Activated CD4-positive, alpha-beta T cell treated with anti-CD3 and anti-CD28 coated beads, Interleukin-2, amount 10 ng/mL, durations not matched to agents 24 days and 14 days (primary cell): ENCODE measurements at places on chromosomes 12 and 14.
A peak's percentile ranks its signal among the peaks of the same experiment; 100 is the strongest.

DNA sequence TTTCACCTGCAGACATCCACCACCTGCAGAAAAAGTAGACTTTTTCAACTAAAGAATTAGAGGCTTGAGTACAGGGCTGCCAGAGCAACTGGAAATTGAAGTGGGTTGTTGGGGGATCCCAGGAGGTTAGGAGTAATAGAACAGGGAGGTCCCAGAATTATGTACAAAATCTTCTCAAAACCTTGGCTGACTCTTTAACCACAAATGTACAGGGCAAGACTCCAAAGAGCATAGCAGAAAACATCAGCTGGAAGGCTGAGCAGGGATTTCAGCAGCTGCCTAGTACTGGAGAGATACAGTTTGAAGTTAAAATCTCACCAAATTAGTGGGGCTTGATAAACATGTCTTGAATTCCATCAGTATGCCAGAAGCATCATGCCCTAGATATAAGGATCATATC, 191.6 kb downstream of the CRADD start:
- no peak for DNase-seq

DNA sequence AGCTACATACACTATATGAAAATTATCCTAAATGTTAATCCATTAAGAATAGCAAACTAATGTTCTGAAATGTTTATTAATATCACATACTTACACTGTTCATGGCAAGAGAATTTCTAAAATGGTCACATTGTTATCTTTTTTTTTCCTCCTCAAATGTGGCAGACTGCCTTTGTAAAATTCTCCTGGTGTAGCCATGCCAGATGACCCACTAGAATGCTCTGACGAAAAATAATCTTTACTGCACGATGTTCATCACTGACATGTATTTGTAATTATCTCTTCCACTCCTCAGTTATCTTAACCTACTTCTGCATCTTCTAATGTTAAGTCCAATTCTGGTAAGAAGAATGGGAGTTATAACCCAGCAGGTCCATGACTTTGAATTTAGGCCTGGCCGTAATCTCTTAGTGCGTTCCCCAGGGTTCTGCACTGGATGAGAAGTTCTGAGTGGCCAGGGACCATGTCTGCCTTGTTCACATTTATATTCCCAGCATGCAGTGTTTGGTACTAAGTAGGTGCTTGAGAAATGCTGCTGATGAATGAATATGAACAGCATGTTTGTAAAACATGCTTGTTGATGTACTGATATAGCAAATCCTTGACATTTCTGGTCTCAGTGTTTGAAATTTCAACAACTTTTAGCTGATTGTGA, 46.7 kb downstream of the NOPCHAP1 start:
- no peak for DNase-seq

GRCh38 chr14:68173227-68173972, 353.8 kb downstream of the RAD51B start:
- DNase-seq: no peak

DNA sequence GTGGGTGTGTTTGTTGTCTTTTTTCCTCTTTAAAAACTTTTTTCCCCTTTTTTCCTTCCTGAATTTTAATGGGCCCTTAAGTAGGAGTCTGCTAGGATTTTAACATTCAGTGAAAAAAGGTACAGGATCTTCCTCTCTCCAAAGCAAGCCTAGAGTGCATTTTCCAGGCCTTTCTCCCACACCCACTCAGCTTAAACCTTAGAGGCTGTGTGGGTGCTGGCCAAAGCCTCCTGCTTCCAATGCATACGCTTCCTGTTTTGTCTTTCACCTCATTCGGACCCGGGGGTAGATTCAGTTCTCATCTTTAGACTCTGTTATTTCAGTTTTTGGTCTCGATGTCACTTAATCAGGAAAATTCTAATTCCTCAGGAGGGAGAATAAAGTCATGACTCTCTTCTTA, 51.2 kb downstream of the TMEM30B start:
- no peak for DNase-seq

- DNase-seq: no peak
Measured at GRCh38 chr12:71846322-71846940, 6.9 kb downstream of the TBC1D15 start.

DNA sequence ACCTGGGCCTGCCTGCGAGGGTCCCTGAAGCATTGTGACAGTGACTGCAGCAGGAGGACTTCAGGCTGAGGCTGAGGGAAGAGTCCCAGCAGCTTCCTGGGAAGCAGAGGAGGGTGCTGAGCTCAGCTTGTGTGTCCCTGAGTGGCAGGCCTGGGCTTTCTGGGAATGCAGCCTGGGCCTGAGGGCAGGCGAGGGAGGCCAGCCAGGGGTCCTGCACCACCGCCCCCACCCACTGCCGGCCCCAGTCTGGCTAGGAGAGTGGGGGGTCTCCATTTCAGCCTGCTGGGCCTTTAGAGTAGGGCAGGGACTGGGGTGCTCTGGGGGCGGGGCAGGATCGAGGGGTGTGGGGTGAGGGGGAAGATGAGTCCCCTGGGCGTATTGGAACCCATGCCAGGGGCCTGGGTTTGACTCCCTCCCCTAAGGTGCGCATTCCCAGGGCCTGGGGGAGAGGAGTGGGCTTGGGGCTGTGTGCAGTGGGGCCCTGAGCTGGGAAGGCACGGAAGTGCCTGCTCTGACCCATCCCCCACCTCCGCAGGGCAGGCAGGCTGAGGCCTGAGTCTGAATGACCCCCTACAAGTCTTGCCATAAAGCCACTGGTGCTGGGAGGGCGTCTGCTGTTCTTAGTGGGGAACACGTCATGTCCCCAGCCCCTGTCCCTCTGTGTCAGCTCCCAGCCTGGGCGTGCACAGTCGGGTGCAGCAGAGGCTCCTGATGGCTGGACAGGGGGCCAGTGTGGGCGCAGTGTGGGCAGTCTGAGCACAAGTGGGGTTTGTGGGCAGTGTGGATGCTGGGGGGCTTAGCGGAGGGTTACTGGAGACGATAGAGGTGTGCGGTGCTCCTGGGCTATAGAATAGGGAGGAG, 46.4 kb downstream of the KRT80 start:
- no peak for DNase-seq

DNA sequence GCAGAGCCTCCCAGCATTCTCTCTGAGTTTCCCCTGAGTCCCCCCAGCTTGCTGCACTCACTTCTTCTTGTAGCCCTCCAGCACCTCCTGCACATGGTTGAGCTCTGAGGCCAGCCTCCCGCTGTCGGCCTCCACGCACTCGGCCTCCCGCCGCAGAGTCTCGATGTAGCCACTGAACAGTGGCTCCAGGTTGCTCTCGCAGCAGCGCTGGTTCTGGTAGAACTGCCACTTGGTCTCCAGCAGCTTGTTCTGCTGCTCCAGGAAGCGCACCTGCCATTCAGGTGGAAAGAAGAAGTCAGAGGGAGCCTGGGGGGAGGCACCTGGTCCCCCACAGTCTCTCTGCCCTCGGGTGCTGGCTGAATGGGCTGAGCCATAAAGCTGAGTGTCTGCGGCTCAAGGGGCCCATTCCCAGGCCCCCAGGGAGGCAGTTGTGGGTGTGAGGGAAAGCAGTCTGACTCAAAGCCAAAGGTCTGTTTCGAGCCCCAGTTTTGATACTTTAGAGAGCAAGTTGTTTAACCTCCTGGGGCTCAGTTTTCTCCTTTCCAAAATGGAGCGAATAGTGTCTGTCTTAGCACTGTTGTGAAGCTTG, 2.3 kb downstream of the KRT85 start:
- no peak for DNase-seq

DNA sequence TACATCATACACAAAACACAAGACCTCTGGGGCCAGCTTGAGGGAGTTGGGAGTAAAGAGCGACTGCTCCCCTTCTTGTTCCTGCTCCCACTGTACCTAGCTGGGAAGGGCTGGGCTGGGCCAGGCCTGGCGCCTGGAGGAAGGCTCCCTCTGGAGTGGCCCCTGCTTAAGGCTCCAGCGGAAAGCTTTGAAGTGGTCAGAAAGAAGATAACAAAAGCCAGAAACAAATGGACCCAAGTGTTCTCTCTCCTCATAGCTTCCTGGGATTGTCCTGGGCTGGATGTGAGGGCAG, 25.3 kb downstream of the PRPF40B start:
- DNase-seq: no peak

- peak; percentile 74 for DNase-seq
Measured at GRCh38 chr14:22565391-22565945, 23.6 kb downstream of the DAD1 start.

- no peak for DNase-seq
Measured at GRCh38 chr12:75476071-75476470, 4.5 kb upstream of the GLIPR1 start.

GRCh38 chr12:111754671-111755070, 12.1 kb upstream of the ALDH2 start:
- DNase-seq: no peak

DNA sequence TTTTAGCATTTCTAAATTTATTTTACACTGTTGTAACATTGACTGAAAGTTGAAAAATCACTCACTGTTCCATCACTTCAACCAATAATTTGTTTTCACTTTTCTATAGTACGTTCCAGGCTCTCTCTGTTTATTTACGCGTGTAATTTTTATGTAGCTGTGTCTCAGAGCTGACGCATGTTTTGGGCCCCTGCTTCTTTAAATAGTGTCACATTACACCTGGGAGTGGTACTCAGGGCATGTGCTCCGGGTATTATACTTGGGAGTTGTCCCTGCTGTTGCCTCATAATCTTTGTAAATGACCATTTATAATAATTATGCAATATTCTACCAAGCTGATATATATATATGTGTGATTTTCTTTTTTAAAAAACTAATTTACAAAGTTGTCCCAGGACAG, 132.8 kb upstream of the CPM start:
- DNase-seq: no peak

DNA sequence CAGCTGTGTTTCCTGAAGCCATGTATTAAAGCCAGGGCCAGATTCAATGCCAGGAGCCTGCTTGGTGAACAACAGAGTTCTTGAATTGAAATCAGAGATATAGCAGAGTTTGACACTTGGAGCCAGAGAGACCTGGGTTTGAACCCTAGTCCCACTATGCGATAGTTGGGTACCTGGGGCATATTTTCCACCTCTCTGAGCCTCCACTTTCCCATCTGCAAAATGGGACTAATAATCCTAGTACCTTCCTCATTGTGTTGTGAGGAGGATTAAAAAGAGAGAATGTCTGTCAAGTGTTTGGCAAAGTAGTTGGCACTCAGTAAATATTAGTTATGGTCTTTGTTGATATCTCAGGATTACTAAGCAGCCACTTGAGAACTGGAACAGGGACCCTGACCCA, 6.0 kb upstream of the HRK start:
- no peak for DNase-seq

- DNase-seq: peak; percentile 91
Measured at GRCh38 chr12:108838194-108839017, 19.0 kb downstream of the SSH1 start.

GRCh38 chr12:132528564-132529106, 38.7 kb downstream of the FBRSL1 start:
- no peak for DNase-seq

- no peak for DNase-seq
Measured at GRCh38 chr14:93019367-93019843, 96.3 kb downstream of the ITPK1 start.

DNA sequence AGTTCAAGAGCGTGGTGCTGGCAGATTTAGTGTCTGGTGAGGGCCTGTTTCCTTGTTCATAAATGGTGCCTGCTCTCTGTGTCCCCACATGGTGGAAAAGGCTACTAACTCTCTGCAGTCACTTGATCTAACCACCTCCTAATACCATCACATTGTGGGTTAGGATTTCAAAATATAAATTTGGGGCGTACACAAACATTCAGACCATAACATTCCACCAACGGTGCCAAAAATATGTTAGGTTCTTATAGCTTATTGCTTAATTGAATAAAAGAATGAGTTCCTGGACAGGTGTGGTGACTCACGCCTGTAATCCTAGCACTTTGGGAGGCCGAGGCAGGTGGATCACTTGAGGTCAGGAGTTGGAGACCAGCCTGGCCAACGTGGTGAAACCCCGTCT, 3.4 kb upstream of the DYRK2 start:
- no peak for DNase-seq

DNA sequence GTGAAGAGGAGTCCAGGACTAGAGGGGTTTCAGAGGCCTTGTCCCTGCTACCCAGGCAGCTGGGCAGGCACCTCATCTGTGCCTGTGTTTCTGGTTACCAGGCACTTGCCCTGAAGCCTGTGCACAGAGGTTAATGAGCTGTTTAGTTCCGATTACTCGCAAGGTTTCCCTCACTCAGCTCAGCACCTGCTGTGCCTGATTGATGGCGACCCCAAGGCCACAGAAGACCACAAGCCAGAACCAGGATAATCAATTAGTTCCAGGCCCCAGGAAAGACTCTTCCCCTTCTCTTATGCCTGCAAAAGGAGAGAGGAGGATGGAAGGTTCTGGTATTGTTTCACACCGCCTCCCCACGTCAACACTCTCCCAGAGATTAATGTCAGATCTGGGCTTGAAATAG, 88.8 kb upstream of the NOS1 start:
- DNase-seq: no peak

DNA sequence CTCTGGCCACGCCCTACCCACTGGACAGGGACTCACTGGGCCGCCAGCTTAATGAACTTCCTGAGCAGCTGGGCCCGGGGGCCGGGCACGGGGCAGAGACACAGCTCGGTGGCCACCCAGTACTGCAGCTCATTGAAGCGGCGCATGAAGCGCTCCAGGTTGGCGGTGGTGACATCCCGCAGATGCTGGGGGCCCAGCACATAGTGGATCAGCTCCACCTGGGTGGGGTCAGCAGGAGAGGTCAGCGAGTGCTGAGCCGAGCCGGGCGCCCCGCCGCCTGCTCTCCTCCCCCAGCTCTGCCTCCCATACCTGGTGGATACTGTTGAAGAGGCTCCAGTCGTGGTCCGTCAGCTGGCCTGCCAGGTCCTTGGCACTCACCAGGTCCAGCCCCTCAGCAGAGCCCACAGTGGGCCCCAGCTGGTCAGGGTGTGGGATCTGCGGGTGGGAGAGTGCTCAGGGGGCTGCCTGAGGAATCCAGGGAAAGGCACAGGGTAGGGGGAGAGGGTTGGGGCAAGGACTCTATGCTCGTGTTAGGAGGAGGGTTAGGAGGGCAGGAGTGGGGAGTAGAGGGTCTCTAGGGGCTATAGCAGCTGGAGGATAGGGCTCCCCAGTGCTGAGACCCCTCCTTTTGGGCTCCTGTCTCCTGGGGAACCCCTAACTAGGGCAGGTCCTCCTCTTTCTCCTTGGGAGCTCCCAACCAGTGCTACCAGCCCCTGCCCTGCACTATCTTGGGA, 15.5 kb upstream of the ENDOU start:
- DNase-seq: no peak
